GF-D8 (cell line): ENCODE measurements at places on chromosomes 4 and X.
A peak's percentile ranks its signal among the peaks of the same experiment; 100 is the strongest.

GRCh38 chrX:106917830-106918500 is 2.2 kb upstream of the CLDN2 start:
- DNase-seq: peak; percentile 22

DNA sequence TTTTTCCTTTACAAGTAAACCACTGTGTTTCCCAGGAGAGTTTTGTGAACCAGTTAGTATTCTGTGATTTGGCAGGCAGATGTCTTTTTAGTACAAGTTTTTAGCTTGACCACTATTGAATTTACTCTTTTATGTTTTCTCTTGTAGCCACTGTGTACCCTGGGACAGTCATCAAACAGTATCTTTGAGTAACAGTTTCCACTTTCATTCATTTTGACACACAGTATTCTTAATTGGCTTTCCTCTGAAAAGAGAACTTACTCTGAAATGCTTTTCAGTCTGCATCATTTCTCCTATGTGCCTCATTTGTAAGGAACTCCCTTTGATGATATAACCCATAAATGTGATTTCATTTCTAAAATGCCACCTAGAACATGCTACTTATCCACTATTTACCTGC is 476.5 kb downstream of the PDGFC start:
- no peak for DNase-seq

DNA sequence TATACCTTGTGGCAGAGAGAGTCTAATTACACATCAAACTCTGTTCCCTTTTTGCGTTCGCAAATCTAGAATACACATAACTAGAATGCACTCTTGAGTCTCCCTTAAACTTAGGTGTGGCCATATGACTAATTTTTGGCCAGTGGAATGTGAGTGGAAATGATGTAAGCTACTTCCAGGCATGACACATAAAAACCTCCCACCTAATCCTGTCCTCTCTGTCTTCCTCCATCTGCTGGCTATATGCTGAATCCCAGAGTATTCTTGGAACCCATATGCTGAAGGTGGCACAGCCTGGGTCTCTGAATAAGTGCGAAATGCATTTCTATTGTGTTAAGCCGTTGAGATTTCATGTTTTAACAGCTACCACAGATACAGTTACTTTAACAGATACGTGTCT is 269.9 kb upstream of the NRK start:
- DNase-seq: no peak

DNA sequence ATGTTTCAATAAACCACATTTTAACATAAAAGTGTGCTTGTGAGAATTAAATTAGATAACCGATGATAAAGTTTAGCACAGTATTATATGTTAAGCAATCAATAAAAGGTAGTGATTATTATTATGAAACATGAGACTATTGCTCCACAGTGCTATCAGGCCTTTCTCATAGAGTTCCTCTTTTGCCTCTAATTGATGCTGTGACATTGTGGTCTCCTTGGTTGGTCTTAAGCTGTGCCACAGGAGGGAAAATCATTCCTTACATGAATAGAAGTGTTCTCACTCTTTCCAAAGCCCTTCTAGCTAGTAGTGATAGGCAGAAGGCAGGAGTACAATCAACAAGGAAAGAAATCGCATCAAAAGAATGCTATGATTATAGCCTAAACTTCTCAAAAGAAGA is 9.2 kb upstream of the PDHA2 start:
- DNase-seq: no peak

GRCh38 chrX:150913511-150913910 is 15.0 kb upstream of the CD99L2 start:
- no peak for DNase-seq

DNA sequence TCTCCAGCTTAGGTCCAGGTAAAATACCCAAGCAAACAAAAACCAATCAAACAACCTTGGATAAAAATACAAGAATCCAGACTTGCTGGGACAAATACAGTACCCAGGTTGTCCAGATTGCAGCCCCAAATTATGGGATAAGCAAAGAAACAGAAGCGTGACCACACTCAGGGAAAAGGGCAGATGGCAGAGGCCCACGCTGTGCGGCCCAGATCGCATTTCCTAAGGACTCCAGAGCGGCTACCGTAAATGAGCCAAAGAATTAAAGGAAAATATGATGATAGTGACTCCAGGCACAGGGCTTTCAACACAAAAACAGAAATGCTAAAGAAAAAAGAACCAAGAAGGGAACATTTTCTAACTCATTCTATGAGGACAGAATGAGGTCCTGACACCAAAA is 50.3 kb downstream of the FGFRL1 start:
- no peak for DNase-seq

GRCh38 chr4:1519787-1520661 is 113.8 kb upstream of the NKX1-1 start:
- no peak for DNase-seq

DNA sequence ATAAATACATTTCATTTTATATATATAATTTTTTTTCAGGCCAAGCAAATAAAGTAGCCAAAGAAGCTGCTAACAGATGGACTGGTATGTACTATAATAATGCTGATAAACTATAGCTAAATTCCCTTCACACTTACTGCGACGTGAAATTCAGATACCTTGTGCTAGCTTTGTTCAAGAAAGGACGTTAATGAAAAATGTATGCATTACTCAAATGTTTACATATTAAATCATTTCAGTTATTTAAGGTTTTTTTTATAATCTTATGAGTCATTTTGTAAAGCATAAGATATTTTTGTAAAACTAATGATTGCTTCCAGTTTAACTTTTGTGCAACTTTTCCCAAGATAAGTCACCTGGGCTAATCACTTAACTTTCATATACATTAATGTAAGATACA is 57.2 kb upstream of the TMEM131L start:
- no peak for DNase-seq

DNA sequence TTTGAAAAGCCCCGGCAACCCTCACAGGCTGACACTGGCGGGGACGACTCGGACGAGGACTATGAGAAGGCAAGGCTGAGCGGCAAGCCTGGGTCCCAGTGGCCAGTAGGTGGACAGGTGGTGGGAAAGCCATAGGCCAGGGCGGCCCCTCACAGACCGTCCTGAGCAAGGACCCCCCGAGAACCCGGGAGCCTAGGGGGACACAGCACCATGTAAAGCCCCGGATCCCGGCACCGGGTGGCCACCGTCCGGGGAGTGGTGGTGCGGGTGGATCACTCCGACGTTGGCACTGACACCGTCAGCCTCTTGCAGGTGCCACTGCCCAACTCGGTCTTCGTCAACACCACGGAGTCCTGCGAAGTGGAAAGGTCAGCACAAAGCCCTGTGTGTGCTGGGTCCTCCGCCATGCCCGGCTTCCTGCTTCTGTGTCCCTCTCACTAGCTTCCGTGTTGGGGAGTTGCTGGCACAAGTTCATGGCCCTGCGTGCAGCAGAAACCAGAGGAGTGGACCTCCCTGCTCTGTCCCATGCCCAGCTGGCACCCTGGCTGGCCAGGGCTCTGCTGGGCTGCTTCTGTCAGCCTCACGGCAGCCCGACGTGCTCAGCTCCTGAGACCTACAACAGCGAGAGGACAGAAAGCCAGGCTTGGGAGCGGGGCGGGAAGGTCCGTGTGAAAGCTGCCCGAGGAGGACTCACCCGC is 11.9 kb upstream of the ADD1 start:
- no peak for DNase-seq

GRCh38 chr4:15110120-15110571 is 107.9 kb downstream of the CPEB2 start:
- DNase-seq: no peak

- DNase-seq: no peak
These were observed 9.8 kb upstream of the ARX start for GRCh38 chrX:25025615-25026014.

DNA sequence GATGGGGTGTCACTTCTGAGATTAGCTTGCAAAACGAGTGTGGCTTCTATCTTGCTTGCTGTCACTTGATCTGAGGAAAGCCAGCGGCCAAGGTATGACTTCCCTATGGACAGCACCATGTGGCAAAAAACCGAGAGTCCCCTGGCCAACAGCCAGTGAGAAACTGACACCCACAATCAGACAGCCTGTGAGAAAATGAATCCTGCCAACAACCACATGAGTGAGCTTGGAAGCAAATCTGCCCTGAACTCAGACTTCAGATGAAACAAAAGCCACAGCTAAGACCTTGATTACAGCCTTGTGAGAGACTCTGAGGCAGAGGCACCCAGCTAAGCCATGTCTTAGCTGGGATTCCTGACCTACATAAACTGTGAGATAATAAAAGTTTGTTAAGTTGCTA is 45.5 kb downstream of the PPP1R2C start:
- DNase-seq: no peak

GRCh38 chr4:86218746-86219473 is 140.9 kb downstream of the MAPK10 start:
- no peak for DNase-seq
